ENCODE measurements at places on chromosomes 4 and X. TPM values are rescaled to one million over a fixed set of nuclear protein-coding genes. Genes with fewer than 3 reads are reported as not detected.

ENPEP gene
- not detected for total RNA-seq

MAGEA4 gene
- not detected for total RNA-seq

RNF128 gene
- total RNA-seq = not detected

NEUROG2 gene
- not detected for total RNA-seq

MXRA5 gene
- total RNA-seq = not detected

PFKFB1 gene
- total RNA-seq = 0.25 TPM

HGFAC gene
- not detected for total RNA-seq

BGN gene
- total RNA-seq = not detected

HOPX gene
- 13.1 TPM for total RNA-seq

FHDC1 gene
- 0.08 TPM for total RNA-seq

HTR2C gene
- total RNA-seq = not detected

TMSB15B gene
- 4.8 TPM for total RNA-seq

TXK gene
- total RNA-seq = 57.3 TPM

F8 gene
- total RNA-seq = 1.1 TPM

CENPVL1 gene
- total RNA-seq = not detected

Measured in CD8-positive, alpha-beta T cell (primary cell).